Upper lobe of right lung (tissue), 1 donor: ENCODE measurements at places on chromosomes 3 and 15. TPM values are rescaled to one million over a fixed set of nuclear protein-coding genes. Genes with fewer than 3 reads are reported as not detected.

GRCh38 chr3:31775383-31775782 is 205.7 kb downstream of the OSBPL10 start:
- H3K4me1 ChIP-seq, result no peaks in the 10 kb centered on the region
- H3K36me3 ChIP-seq, result no peaks in the 10 kb centered on the region
- no peaks in the 10 kb centered on the region for H3K27me3 ChIP-seq
- H3K27ac ChIP-seq, result no peak overlapping the region
- no peak overlapping the region for H3K4me3 ChIP-seq

GRCh38 chr3:171676601-171677175 is 133.6 kb downstream of the PLD1 start:
- H3K27ac ChIP-seq, result no peak overlapping the region
- peaks cover 5% of the 10 kb centered on the region for H3K36me3 ChIP-seq
- no peak for DNase-seq
- no peak overlapping the region for H3K4me3 ChIP-seq
- H3K27me3 ChIP-seq, result no peaks in the 10 kb centered on the region

- H3K27ac ChIP-seq, result no peak overlapping the region
- no peak for DNase-seq
- no peaks in the 10 kb centered on the region for H3K27me3 ChIP-seq
- peaks cover 9% of the 10 kb centered on the region for H3K4me1 ChIP-seq
- H3K36me3 ChIP-seq, result peaks cover 7% of the 10 kb centered on the region
Observed at GRCh38 chr3:10245081-10245712, 3.1 kb upstream of the TATDN2 start.

DNA sequence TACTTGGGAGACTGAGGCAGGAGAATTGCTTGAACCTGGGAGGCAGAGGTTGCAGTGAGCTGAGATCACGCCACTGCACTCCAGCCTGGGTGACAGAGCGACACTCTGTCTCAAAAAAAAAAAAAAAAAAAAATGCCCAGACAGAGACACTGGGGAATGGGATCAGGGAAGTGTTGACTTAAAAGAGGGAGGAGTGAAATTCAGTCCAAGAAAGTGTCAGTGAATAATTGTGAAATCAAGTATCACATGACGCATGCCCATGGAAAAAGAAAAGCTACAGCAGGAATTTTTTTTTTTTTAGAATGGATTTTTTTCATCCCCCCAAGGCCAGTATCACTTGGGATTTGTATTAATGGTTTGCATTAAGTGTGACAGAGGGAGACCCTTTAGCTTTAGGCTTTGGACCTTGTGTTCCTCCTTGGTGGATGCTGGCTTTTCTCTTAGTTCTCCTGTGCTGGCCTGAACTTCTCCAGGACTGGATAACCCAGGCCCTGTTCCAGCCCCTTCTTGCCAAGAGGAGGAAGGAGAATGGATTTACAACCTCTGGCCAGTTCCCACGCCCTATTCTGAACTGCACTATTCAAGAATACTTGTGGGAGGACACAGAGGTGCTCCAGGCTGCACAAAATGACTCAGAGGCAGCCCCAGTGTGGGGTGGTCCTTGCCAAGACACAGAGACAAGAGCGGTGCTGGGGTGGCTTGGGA is 36.7 kb upstream of the ZNF774 start:
- DNase-seq, result no peak
- no peaks in the 10 kb centered on the region for H3K27me3 ChIP-seq
- H3K4me1 ChIP-seq, result peaks cover 22% of the 10 kb centered on the region
- peak overlapping the region; percentile 75 for H3K27ac ChIP-seq
- H3K4me3 ChIP-seq, result no peak overlapping the region

GRCh38 chr15:33678602-33679001 is 289.7 kb upstream of the CHRM5 start:
- no peaks in the 10 kb centered on the region for H3K36me3 ChIP-seq
- H3K27ac ChIP-seq, result no peak overlapping the region

GRCh38 chr15:67025719-67026609 is 39.4 kb upstream of the SMAD3 start:
- peak overlapping the region; percentile 25 for H3K27ac ChIP-seq
- peaks cover 39% of the 10 kb centered on the region for H3K4me1 ChIP-seq
- no peak overlapping the region for H3K4me3 ChIP-seq
- H3K27me3 ChIP-seq, result no peaks in the 10 kb centered on the region
- no peaks in the 10 kb centered on the region for H3K36me3 ChIP-seq

DNA sequence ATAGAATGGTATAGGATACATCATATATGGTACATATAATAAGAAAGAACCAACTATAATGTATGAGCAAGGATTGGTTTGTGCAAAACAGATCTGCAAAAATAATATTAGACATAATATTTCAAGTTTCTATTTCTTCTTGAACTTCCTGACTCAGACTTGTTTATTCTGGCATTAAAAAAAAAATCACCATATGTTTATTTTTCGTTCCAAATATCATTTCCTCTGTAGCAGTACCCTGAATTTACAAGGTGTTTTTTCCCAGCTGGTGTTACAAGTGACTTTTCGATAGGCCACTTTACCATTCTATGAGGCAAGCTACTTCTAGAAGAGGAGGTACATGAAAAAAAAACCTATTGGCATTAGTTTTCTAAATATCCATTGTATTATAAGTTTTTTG is 785.0 kb downstream of the PDCD6IP start:
- H3K36me3 ChIP-seq, result no peaks in the 10 kb centered on the region
- no peak for DNase-seq

DNA sequence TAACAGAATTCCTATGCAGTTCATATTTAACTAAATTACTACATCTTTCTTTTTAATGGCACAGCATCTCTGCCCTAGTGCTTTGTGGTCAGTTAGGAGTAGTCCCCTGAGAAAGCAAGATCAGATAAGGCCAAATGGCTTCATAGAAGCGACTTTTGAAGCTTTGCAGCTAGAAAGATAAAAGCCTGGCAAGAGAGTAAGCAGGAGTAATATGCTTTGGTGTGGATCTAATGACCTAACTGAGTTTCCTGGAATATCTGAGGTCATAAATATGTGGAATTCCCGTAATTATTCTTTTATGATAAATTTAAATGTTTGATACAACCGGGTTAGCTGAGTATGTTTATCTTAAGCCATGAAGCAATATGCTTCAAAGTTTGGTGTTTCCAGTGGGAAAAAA is 374.9 kb upstream of the LRRC3B start:
- no peak overlapping the region for H3K27ac ChIP-seq
- no peaks in the 10 kb centered on the region for H3K4me1 ChIP-seq
- DNase-seq, result no peak
- no peaks in the 10 kb centered on the region for H3K36me3 ChIP-seq
- no peak overlapping the region for H3K4me3 ChIP-seq

GRCh38 chr3:65752636-65753035 is 286.1 kb downstream of the MAGI1 start:
- H3K4me1 ChIP-seq, result no peaks in the 10 kb centered on the region
- no peak overlapping the region for H3K4me3 ChIP-seq
- H3K36me3 ChIP-seq, result no peaks in the 10 kb centered on the region
- DNase-seq, result no peak
- H3K27ac ChIP-seq, result no peak overlapping the region
- no peaks in the 10 kb centered on the region for H3K27me3 ChIP-seq

- H3K4me3 ChIP-seq, result no peak overlapping the region
- no peaks in the 10 kb centered on the region for H3K4me1 ChIP-seq
- H3K36me3 ChIP-seq, result no peaks in the 10 kb centered on the region
- no peak for DNase-seq
- H3K27ac ChIP-seq, result no peak overlapping the region
Observed at GRCh38 chr3:151864423-151865101, 8.9 kb upstream of the SUCNR1 start.

The WDR49 gene
- total RNA-seq, result 1.2 TPM

The GNB5 gene
- 16.7 TPM for total RNA-seq

The ZDHHC23 gene
- 15.0 TPM for total RNA-seq
